ENCODE measurements at places on chromosomes 2 and 18.

GRCh38 chr18:48894799-48895346 lies 55.9 kb downstream of the SMAD7 start:
- no peak for DNase-seq

DNA sequence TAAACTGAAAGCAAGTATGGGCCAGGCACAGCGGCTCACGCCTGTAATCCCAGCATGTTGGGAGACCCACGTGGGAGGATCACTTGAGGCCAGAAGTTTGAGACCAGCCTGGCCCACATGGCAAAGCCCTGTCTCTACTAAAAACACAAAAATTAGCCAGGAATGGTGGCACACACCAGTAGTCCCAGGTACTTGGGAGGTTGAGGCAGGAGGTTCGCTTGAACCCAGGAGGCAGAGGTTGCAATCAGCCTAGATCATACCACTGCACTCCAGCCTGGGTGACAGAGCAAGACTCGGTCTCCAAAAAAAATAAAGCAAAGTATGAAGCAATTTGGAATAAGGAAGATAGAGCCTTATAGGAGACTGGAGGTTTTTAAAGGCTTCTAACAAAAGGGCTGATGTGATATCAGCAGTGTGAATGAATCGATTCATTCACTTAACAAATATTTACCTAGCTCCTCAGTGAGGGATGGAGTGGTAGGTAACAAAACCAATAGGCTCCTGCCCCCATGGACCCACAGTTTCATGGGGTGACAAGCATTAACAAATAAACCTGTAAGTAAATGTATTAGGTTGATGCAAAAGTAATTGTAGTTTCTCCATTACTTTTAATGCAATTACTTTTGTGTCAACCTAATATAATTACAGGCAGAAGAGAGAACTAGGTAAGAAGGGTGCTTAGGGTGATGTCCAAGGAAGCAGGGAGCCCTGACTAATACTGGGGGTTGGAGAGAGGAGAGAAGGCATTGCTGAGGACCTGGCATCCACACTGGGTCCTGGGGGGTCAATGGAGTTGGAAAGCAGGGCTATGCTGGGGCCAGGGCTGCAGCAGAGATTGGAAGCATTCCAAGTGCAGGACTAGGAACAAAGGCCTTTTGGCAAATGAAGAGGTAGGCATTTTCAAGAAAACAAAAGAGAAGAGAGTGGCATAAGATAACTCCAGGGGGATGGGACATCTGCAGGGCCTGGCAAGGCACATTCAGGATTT lies 195.4 kb upstream of the ARL4C start:
- DNase-seq, result no peak

DNA sequence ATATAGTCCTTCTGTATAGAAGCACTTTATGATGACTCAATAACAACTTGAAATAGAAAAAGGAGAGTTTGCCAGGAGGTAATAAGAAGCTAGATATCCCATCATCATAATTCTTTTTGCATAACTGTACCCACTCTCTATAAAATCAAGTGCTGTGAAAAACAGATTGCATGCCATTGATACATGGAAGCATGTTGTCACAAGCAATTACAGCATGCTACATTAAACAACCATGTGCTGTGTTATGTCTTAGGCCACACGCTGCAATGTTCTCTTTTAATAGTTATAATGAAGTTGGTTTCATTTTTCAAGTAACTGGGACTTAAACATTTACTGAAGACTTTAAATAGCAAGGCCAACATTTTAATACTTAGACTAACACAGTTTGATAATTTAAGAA lies 264.2 kb downstream of the RPRM start:
- DNase-seq, result no peak

DNA sequence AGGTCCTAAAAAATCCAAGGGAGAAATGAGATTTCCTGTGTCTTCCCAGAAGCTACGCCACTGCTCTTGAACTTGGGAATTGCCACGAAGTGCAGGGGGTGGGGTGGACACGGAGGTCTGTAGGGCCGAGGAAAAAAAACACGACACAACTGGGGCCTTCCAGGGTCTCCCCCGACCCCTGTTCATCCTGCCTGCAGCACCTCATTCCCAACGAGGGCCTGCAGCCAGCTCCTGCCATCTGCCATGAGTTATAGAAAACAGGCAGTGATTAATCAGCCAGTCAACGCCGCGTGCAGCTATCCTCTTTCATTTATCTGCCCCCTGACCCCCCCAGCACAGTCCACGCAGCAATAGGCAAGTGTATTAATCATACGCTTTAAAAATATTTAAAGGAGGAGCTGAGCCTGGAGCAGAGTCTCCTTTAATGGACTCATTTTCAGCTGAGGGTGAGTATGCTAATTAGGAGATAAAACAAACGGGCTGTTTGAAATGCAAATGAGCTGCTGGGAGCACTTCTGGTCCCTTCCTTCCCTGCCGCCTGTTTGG lies 209.9 kb downstream of the TFCP2L1 start:
- peak; percentile 50 for DNase-seq

- peak; percentile 69 for DNase-seq
Observed at GRCh38 chr2:129006135-129006886, 687.6 kb upstream of the HS6ST1 start.

DNA sequence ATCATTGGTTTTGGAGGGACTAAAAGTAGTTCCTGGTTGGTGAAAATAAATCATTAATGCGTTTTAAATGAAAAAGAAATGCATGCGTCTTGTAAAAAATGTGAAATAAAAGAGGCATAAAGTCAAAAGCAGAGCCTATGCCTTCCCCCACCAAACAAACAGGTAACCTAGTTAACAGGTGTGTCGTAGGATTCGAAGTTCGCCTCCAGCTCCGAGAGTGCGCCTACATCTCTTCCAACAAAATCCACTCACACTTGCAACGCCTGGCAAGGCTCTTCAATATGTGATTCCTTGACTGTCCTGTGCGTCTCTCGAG lies 677 bp upstream of the SMAD4 start:
- DNase-seq, result no peak

GRCh38 chr2:37779139-37779538 lies 107.7 kb upstream of the CDC42EP3 start:
- DNase-seq, result no peak

DNA sequence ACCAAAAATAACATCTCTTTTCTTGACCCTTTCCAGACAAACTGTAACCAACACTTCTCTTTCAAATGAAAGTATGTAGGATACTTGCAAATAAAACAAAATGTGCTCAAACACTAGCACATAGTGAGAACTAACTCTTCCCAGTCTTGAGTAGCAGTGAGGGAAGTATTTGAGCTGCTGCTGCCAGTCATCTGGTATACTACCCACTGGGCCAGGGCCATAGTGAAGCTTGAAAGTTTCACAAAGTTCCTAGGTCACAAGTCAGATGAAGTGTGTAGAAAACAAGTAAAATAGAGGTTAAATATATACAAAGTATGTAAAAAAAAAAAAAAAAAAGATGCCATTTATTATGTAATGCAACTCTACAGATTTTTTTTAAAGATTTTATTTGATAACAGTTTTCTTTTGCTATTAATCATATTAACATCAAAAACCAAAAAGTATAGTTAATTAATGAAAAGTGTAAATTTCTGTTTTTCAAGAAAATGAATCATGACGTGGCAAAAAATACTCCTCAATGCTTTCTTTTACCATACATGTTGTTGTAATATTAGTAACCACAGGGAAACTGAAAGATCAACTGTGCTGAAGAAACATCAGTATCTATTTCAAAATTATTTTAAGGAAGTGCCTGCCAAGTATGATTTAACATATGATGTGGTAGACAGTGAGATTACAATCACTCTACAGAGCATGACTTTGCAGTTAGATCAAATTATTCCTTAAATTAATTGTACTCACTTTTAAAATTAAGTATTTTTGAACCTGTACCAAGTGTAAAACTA lies 21.6 kb upstream of the TRIB2 start:
- no peak for DNase-seq

Data from RPMI8226 (cell line).